ENCODE measurements at places on chromosomes 5 and 9.

DNA sequence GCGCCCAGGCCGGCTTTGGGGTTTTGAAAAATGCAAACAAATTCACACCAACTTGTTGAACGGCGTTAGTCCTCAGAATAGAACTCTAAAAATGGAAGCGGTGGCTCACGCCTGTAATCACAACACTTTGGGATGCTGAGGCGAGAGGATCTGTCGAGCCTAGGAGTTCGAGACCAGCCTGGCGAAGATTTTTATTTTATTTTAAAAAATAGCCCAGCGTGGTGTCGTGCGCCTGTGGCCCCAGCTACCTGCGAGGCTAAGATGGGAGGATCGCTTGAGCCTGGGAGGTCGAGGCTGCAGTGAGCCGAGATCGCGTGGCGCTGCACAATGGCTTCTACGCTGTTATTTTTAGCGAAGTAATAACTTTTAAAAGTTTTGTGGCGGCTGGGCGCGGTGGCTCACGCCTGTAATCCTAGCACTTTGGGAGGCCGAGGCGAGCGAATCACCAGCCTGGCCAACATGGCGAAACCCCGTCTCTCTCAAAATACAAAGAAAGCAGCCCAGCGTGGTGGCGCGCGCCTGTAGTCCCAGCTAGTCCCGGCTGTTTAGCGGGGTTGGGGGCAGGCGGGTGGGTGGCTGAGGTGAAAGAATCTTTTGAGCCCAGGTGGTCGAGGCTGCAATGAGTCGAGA is 694 bp upstream of the PLIN2 start:
- DNase-seq: no peak

GRCh38 chr5:67051164-67051563 is 145.4 kb downstream of the CD180 start:
- DNase-seq: no peak

DNA sequence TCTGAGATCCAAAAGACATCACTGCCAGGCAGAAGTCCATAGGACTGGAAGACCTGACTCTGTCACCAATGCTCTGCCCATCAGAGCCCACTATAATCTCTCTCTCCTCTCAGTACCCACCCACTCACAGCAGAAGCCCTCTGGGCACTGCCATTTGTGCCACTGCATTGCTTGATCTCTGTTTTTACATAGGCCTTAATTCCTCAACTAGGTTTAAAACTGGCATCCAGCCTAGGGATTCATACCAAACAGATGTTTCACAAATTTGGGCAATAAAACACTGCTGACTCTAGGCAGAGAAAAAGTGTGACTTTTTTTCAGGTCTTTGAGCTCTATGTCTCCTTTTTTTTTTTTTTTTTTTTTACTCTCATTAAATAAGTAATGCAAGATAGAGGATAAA is 91.1 kb upstream of the RANBP3L start:
- peak; percentile 30 for DNase-seq

GRCh38 chr5:34474573-34475021 is 181.5 kb upstream of the RAI14 start:
- DNase-seq: peak; percentile 59

- peak; percentile 95 for DNase-seq
These were observed 598 bp downstream of the MYO10 start for GRCh38 chr5:16935231-16936149.

DNA sequence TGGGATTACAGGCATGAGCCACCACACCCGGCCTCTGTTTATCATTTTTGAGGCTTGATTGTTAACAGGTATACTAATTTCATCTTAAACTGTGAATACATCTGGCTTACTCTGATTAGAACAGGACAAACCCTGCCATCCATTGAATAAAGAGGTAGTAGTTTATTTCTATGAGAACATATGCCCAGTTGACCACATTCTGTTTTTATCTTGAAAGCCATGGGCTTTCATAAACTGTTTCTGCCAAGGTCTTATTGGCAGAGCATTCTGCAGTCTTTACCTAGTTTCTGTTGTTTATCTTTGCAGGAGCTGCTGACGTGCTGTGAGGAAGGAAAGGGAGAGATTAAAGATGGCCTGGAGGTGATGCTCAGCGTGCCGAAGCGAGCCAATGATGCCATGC is 184.9 kb upstream of the OTULINL start:
- no peak for DNase-seq

DNA sequence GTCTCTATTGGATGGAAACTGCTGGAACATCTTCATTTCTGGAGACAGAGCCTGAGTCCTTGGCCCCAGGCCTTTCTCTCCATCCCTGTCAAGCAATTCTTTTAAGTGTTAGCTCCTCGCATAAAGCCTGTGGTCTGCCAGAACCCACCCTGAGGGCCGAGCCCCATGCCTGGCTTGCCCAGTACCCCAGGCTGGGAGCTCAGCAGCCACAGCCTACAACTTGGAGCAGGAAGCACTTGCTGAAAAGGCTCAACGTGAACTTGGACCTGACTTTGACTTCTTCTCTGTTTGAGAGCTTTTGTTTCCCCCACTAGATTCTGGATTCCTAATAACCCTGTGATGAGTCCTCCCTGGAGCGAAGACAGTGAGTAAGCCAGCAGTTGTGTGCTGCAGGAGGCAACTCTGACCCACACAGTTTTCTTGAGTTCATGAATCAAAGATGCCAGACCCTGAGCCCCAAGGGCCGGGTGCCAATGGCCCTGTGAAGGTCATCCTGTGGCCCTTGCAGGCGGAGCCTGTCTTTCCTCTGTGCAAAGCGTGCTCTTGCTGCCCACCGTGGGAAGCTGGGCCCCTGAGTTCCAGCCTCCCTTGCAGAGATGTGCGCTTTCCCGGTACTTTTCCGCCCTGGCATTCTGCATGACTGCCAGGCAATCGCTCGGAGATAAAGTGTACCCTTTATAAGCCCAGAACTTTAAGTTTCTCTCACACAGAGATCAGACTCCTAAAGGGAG is 64.3 kb upstream of the RUFY1 start:
- DNase-seq: no peak

DNA sequence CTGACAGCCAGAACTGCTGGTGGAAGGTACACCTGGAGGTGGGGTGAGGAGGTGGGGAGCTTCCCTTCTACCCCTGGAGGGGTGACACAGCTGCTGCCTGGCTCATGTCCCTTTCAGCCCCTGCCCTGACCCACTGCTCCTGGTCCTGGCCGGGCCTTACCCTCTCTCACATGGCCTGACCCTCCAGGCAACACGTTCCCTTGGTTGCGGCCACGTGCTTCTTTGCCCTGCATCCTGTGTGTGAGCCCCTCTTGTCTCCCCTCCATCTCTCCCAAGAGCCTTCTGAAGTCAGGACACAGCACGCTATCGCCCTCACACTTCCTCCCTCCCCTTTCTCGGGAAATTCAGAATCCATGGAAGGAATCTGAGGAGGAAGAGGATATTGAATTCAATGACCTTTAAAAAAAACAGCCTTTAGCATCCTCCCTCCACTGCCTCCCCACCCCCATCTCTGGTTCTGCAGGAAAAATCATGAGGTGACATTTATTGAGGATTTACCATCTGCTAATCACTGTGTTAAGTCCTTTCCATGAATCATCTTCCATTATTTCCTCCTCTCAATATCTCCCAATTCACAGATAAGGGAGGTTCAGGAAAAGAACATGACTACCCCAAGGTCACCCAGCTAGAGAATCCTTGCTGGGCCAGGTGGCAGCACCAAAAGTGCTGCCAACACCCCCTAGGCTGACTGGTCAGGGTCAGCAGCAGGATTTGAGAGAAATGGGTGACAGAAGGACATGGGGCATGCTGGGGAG is 8.3 kb downstream of the AQP3 start:
- DNase-seq: no peak

GRCh38 chr5:130002183-130002582 is 97.9 kb downstream of the CHSY3 start:
- DNase-seq: no peak

- no peak for DNase-seq
These were observed 480.9 kb downstream of the MTRR start for GRCh38 chr5:8349855-8350254.

DNA sequence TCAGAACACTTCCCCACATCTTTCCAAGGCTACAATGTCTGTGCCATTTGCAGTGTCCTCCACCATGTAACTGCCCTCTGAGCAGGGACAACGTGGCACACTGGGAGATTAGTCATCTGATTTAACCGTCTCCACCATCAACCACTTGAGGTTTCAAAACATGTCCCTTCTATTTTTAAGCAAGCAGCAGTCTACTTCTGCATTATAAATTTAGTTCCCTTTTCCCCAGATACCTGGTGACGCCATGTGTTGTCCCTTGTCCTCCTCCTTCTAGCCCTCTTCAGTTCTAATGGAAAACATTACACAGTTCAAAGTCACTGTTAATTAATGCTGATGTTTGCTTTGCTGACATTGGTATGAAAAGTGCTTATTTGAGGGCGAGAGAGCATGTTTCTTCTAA is 52.8 kb downstream of the ATP10B start:
- DNase-seq: no peak

DNA sequence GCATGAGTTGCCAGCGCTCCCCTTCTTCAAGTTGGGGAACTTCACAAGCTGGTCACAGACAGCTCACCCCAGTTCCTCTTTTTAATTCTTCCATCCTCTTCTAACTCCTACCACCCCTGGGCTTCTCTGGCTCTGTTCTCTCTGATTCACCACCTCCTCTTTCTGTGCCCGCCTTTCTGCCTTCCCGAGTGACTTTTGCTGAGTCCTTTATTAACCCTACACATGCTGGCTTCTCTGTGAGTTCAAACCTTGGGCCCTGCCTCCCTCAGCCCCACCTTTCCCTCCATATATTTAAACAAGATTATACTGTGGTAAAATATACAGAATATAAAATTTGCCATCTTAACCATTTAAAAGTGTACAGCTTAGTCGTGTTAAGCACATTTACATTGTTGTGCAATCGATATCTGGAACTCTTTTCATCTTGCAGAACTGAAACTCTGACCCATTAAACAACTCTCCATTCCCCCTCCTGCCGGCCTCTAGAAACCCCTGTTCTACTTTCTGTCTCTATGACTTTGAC is 32.0 kb downstream of the SLC46A2 start:
- DNase-seq: peak; percentile 46

GRCh38 chr5:104344809-104345208 is 782.2 kb upstream of the NUDT12 start:
- peak; percentile 59 for DNase-seq

DNA sequence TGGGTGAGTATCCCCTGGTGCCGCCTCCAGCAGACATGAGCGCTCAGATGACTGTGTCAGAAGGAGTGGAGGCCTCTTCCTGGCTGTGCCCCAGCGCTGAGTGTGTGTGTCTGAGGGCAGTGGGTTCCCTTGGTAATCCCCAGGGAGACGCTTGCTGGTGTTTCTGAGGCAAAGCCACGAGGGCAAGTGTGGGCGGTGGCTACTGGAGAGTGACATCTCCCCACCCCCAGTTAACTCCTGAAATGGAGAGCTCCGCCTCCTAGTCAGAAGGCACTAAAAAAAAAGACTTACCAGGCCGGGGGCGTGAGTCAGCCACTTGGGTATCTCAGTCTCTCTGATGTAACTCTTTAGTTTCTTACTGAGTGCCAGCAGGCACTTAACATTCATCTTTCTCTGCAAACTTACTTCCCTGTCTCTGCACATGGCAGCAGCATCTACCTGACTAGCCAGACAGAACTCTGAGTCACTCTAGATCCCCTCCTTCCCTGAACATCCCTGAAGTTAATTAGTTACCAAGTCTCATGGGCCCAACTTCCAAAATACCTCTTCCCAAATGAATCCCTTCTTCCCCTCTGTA is 19.3 kb downstream of the ORM2 start:
- peak; percentile 96 for DNase-seq

- no peak for DNase-seq
These were observed 1.2 kb downstream of the SGCD start for GRCh38 chr5:156328161-156328560.

GRCh38 chr9:23542927-23543326 is 283.1 kb downstream of the ELAVL2 start:
- no peak for DNase-seq

GRCh38 chr9:4832786-4833579 is 40.2 kb downstream of the RCL1 start:
- DNase-seq: peak; percentile 96

- DNase-seq: no peak
These were observed 655.2 kb downstream of the PDE4D start for GRCh38 chr5:59238126-59238902.

GRCh38 chr5:119031905-119032304 is 39.0 kb upstream of the DMXL1 start:
- peak; percentile 57 for DNase-seq

GRCh38 chr9:100219347-100219746 is 120.3 kb downstream of the INVS start:
- no peak for DNase-seq

DNA sequence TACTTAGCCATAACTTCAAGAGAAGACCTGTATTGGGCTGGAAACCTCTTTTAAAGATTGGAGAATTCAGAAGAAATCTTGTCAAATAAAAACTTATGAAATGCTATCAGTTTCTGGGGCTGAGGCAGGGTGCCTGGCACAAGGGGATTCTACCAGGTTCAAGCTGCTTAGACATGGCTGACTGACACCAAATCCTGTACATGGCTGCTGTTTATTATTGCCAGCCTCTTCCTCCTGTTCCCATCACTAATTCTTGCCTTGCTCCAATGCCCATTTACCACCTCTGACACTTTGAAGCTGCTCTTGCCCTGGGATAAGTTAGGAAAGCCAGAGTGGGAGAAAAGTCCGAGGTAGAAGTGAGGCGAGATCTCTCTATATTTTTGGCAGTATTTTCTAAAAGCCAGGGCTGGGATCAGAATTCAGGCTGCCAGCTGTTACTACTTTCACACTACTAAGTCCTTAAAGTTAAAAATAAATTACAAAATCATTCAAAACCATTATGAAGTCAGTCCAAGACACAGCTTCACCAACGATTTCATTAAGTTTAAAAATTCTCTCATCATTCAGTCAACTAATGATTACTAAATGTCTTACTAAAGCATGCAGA is 66.3 kb upstream of the TNFAIP8 start:
- DNase-seq: no peak

GRCh38 chr9:136409557-136410455 is 608 bp downstream of the ENTR1 start:
- peak; percentile 47 for DNase-seq

- no peak for DNase-seq
These were observed 343.7 kb downstream of the DMRTA1 start for GRCh38 chr9:22790329-22790728.

DNA sequence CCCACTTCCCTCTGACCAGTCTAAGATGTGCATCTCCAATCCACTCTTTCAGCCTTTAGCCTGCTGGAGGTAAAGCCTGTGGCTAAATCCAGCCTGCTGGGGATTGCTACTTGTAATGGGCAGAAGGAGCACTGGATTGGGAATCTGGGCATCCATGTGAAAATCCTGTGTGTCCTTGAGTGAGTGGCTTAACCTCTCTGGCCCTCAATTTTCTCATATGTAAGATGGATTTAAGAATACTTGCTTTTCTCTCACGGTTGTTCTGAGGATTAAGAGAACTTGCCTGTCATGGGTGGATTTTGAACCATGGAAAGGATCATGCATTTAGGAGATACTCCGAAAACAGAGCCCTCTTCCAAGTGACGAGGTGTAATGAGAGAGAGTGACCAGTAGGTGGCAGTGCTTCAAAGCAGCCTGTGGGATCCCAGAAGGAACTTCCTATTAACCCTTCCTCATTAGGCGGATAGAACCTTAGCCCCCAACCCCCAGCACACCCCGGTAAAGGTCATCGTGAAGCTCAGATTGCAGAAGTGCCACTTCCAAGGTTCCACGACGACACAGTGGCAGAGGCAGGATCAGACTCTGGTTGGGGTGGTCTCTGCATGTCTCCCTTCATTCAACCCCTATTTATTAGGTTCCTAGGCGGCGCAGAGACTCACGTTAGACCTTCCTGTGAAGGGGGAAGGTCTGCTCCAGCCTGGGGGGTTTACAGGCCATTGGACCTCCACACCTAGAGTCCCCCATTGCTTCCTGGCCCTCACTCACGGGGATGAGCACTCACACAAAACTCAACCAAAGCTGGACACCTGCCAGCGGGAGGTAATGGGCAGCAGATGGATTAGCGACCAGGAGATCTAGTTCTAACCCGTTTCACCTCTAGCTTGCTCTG is 68.7 kb upstream of the ZNF618 start:
- DNase-seq: peak; percentile 63

- DNase-seq: no peak
These were observed 112.0 kb downstream of the VAV2 start for GRCh38 chr9:133880136-133880535.

Data from epithelial cell of esophagus (primary cell).